ENCODE measurements at places on chromosomes 13 and 19.
A peak's percentile ranks its signal among the peaks of the same experiment; 100 is the strongest.

DNA sequence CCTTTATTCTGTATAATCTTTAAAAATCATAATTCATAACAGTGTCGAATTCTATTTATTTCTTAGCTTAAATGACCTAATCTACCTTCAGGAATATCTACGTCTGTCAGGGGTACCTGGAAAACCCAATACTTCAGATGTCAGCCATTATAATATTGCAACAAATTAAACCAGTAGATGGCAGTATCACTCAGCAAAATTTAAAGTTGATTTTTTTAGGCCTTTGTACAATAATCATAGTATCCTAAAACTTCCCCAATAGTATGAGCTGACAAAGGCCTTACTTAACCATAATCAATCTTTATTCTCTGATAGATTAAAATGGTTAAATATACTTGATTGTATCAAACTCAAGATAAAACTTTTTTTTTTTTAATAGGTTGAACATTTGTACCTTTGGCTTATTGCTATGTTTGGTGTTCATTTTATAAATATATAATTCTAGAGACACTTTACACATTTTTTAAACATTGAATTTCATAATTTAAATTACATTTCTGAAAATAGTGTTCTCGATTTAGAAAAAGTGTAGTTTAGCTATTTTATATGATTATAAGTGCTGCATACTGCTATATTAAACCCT is 830.2 kb upstream of the SPRY2 start:
- no peak for DNase-seq

DNA sequence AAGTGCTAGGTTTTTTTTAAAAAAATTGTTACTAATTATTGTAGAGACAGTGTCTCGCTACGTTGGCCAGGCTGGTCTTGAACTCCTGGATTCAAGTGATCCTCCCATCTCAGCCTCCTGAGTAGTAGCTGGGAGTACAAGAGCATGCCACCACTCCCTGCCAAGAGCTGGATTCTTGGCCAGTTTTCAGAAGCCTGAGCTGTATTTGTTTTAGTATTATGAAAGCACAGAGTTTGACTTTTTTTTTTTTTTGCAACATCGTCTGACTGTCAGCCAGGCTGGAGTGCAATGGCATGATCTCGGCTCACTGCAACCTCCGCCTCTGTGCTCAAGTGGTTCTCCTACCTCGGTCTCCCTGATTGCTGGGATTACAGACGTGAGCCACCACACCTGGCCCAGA is 7.0 kb downstream of the ARMC6 start:
- DNase-seq = peak; percentile 57

GRCh38 chr13:75180805-75181455 is 301.0 kb downstream of the TBC1D4 start:
- DNase-seq = no peak

GRCh38 chr19:42132030-42132628 is at the start of gene POU2F2:
POU2F2 (minus strand) TSS chr19:42132446; CDS start chr19:42132411, 35 bp downstream.
- DNase-seq = no peak

DNA sequence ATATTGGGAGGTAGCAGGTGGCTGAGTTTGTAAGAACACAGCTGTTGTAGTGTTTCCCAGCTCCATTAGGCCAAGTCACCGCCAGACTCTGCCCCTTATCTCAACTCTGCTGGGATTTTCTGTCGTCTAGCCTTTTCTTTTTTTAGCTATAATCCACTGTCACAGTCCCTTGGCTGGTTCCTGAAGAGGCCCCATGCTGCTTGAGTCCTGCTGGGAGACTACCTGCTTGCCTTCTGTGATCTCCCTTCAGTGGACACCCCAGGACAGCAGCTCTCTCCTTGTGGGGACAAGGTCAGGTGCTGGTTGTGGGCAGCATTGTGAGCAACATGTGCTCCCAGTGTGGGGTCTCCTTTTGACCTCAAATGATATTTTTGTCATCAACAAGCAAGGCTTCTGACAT is 195.0 kb upstream of the ATXN8OS start:
- DNase-seq = no peak

- no peak for DNase-seq
Measured at GRCh38 chr13:30802953-30803478, 67.7 kb downstream of the ALOX5AP start.

DNA sequence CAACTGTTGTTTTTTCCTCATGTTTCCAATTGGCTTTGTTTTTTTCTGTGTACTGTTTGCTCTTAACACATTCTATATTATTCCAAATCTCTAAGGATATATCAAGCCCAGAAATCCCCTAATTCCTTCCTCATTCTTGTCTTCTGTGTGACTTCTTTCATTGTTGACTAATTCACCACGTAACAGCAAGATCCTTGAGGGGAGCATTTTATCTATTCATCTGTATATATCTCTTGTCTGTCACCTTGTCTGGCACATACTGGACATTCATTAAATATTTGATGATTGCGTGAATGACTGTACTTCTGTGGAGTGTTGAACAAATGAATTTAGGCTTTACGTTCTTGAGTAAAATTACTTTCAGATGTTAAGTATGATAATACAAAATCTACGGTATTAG is 44.8 kb upstream of the OLFM4 start:
- no peak for DNase-seq

All from AG04449 (cell line).